ENCODE measurements at places on chromosomes 16 and 17.

- no peak for DNase-seq
Measured at GRCh38 chr17:17732892-17733670, 51.8 kb downstream of the RAI1 start.

DNA sequence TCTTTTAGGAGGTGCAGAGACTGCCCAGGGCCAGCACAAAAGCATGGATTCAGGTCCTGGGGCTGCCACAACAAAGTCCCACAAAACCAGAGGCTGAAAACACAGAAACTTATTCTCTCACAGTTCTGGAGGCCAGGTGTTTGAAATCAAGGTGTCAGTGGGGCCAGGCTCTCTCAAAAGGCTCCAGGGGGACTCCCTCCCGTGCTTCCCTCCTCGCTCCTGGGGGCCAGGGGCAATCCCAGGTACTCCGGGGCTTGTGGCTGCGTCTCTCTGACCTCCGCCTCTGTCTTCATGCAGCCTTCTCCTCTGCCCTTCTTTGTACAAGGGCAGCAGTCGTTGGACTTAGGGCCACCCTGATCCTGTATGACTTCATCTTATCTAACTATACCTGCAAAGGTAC lies 8.3 kb upstream of the RBFOX3 start:
- no peak for DNase-seq

GRCh38 chr16:79336437-79337229 lies 263.9 kb downstream of the MAF start:
- DNase-seq, result no peak

DNA sequence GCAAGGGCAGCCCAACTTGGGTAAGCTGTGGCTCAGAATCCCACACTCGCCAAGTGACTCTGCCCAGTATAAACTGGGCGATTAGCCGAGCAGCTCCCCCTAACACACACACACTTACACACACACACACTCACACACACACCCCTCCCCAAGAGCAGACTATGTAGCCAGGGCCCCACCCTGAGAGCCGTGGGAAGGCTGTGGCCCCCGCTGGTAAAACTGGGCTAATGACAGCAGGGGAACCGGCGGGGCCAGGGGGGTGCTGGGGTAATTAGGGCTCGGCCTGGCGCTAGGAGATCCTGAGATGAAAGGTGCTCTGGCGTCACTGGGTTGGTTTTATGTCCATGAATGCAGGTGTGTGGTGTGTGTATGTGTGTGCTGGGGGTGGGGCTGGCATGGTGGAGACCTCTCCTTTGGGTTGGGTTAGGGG lies 1.1 kb upstream of the THRA start:
- no peak for DNase-seq

- DNase-seq, result no peak
Measured at GRCh38 chr17:35934760-35935159, 4.2 kb upstream of the RDM1 start.

DNA sequence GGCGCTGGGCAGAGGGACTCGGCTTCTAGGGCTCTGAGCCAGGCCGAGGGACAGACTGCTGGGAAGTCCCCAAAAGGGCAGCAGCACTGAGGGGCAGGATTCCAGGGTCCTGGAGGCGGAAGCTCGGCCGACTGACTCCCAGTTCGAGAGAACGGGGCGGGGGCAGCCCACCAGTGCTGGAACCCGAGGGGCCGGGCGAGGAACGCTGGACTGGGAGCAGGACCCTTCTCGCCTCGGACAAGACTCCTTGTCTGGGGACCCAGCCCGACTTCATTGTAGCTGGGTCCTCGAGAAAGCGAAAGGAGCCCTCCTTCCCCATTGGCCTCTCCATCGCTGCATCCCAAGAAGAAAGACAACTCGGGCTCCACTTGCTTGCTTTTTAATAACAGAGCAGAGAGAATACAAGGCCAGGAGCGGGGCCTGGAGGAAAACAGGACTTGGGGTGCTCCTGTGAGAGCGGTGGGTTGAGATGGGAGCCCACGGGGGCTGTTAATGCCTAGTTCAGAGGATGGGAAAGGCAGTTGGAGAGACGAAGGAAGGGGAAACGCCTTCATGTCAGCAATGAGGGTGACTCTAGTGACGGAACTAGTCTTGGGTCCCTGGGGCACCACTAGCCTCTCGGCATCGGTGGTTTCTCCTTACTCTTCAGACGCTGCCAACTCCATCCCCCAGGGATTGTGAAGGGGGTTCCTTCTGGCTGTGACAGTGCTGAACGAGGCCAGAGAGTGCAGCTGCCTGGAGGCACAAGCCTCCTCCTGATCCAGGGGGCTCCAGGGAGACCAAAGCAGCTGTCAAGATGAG lies 492 bp upstream of the CAMTA2 start:
- no peak for DNase-seq

GRCh38 chr17:73039282-73039681 lies 53.2 kb downstream of the SLC39A11 start:
- no peak for DNase-seq

DNA sequence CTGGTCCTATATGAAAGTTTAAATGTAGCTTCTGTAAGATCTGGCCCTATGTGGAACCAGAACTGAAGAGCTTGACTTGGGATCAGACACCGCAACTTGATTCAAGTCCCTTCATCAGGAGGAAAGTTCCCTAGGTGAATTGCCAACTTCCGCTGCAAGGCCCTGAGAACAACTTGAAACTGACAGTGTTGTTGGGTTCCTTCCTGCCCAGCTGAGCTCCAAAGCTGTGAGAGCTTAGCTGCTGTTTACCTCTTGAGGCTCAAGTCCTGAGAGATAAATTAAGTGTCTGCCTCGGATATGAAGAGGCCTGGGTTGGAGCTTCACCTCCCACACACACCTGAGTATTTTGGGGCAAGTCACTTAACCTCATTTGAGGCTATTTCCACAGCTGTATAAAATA lies 44.7 kb downstream of the REXO5 start:
- no peak for DNase-seq

GRCh38 chr16:8761078-8761477 lies 36.4 kb downstream of the TMEM186 start:
- DNase-seq, result no peak

GRCh38 chr16:12625716-12626115 lies 178.0 kb downstream of the CPPED1 start:
- DNase-seq, result no peak

DNA sequence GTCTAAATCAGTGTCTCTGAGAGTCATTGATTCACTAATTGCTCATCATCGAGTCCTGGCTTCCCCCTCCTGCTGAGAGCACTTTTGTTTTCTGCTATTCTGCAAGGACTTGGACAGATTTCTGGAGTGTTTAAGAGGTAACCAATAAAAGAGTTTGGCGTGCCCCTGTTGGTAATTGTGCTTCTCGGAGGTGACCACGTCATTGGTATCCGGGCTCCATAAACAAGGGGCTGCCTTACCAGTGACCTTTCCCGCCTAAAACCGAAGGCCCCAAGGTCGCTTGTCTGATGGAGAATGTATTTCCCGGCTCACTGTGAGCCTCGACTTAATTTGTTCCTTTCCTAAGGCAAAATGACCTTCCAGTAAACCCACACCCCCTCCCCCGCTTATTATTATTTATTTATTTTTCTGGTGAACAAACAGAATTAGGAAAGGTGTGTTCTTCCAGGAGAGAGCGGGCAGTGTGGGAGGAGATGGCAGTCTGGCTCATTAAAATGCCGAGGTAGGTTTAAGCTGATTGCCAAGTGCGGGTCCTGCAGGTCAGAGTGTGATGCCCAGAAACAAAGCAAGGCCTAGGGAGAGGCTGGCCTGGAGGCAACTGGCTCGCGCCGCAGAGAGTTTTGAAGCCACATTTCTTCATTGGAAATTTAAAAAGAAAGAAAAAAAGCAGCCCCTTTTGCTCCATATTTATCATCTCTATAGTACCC lies 30.2 kb downstream of the MSI2 start:
- DNase-seq, result no peak

DNA sequence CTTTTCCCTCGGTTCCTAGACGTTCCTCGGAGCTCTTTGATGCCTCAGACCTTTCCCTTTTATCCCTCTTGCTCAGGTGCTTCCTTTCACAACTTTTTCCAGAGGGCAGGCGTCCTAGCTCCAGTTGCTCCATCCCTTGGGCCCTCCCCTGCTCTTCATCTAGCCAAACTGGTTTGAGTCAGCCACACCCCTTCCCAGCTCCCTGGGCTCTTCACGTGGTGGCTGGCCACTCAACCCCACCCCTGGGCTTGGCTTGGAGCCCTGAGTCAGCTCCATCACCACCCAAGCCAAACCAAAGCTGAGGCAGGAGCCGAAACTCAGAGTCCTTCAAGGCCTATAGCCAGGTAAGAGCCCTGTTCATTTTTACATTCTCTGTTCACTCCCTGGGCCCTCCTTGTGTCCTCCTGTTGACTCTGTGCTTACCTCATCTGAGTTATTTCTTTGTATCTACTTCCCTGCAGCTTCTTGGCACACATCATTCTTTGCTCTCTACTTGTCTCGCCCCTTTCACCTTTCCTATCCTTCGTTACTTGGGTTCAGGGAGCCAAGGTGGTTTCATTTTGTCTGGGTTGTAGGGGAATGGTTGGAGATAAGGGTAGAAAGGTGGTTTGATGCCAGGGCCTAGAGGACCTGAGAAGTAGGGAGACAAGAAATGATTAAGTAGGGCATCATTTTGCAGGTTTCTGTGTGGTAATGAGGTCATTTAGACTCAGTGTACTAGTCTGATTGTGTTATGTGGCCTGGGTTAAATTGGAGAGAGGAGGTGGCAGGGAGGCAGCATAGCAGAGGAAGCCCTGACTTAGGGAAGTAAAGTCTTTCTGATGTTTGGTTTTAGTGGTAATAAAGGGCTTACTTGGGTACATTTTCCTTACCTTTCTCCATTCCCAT lies 7.6 kb upstream of the PHKG2 start:
- DNase-seq, result no peak

DNA sequence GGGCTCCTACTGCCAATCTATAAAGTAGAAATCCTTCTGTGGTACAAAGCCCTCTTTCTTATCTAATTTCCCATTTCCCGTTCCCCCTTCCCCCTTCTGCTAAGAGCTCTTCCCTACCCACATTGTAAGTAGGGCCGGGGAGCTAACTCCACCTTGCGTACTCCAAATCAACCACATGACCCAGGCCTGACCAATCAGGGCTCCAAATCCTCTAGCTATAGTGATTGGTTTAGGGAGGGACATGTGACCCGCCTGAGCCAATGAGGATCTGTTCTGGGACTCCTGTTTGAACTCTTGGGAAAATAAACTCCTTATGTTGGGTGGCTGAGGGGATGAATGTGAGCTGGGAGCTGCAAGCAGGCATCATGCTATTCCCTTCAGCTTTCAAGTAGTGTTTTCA lies 40.9 kb upstream of the MEOX1 start:
- DNase-seq, result peak; percentile 48

- DNase-seq, result no peak
Measured at GRCh38 chr17:50569592-50569991, 9.1 kb downstream of the CACNA1G start.

DNA sequence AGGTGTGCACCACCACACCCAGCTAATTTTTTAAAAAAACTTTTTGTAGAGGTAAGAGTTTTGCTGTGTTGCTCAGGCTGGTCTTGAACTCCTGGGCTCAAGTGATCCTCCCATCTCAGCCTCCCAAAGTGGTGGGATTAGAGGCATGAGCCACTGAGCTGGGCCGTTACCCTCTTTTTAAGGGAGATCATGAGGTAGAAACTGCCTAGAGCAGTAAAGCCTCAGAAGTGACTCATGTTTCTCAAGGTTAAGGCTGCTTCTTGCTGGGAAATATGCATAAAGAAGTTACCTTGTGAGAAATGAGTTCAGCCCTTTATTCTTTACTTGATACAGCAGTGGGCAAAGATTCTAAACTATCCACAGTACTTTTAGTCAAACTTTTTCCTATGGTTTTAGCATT lies 38.2 kb downstream of the GRB2 start:
- no peak for DNase-seq

DNA sequence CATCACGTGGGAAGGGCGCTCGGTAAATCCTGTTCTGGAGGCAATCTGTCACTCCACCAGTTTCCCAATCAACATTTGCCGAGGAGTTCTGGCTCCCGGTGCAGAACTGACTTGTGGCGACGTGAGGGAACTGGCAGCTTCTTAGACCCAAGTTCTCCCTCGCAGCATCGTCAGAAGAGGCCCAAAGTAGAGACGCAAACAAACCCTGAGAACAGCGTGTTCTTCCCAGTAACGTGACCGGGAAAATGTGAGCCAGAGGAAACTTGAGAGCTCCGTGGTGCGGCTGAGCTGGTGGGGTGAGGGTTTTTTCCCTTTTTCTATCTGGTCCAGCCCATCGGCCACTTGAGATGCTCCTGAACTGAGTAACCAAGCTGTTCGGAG lies 158.9 kb upstream of the CACNG5 start:
- DNase-seq, result no peak

GRCh38 chr16:67723911-67724305 lies 4.8 kb upstream of the GFOD2 start:
- DNase-seq, result no peak

DNA sequence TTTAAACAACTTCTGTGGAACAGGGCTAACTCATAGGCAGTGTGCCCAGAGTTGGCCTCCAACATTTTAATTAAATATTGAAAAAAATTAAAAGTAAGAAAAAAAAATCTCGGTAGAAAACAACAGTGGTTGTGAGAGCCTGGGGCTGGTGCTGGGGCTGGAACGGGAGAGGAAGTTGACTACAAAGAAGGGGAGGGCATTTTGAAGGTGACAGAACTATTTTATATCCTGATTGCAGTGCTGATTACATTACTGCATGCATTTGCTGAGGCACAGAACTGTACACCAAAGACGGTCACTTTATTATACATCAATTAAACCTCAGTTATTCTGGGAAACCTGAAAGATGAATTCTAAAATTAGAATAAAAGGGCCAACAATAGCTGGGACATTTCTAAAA lies 142.5 kb downstream of the PARN start:
- DNase-seq, result no peak

GRCh38 chr17:14197586-14197985 lies 39.1 kb downstream of the CDRT15 start:
- peak; percentile 78 for DNase-seq

GRCh38 chr17:33055171-33055611 lies 63.5 kb downstream of the SPACA3 start:
- no peak for DNase-seq

DNA sequence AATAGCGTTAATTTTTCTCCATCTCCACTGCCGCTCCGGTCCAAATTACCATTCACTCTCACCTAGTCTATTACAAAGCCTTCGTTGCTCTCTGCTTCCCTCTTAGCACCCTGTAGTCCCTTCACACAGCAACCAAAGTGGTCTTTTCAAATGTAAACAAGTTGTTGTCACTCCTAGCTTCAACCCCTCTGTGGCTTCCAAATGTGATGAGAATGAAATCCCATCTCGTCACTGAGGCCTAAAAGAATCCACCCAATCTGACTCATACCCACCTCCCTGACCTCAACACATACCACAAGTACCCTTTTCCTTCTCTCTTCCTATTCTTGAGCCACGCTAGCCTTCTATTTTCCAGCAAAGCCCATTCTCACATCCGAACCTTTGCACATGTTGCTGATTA lies 2.2 kb upstream of the PELP1 start:
- DNase-seq, result no peak

- no peak for DNase-seq
Measured at GRCh38 chr16:87706278-87707000, 59.3 kb downstream of the KLHDC4 start.

GRCh38 chr16:71360378-71360777 lies 1.9 kb downstream of the CALB2 start:
- DNase-seq, result no peak

- DNase-seq, result no peak
Measured at GRCh38 chr17:83009414-83010205, 69.8 kb upstream of the METRNL start.

GRCh38 chr17:17445925-17446665 lies 30.7 kb upstream of the MED9 start:
- DNase-seq, result no peak
